ENCODE measurements at places on chromosomes 1 and 21.

GRCh38 chr1:203368624-203369451 lies 17.9 kb upstream of the FMOD start:
- peak; percentile 78 for DNase-seq

- no peak for DNase-seq
Measured at GRCh38 chr21:15943009-15943666, 213.4 kb downstream of the USP25 start.

- no peak for DNase-seq
Measured at GRCh38 chr1:237303929-237304328, 261.9 kb downstream of the RYR2 start.

DNA sequence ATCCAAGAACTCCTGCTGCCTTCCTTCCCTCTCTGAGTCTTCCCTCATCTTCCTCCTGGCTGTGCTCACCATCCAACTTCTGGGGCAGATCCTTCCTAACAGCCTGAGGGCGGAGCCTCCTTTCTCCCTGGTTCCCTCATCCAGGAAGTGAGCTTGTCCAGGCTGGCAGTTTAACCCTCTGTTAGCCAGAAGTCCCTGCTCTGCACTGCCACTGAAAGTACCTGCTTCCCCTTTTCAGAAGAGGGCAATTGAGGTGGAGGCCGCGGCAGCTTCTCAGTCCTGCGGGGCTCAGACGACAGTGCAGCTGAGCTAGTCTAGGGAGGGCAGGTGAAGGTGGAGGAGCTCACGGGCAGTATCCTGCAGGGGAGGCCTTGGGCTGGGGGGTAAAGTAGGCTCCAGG lies 149.1 kb downstream of the FCRL5 start:
- DNase-seq, result no peak

- DNase-seq, result peak; percentile 77
Measured at GRCh38 chr1:154419620-154420571, 14.8 kb downstream of the IL6R start.

GRCh38 chr21:17784604-17785402 lies 34.4 kb downstream of the C21orf91 start:
- DNase-seq, result no peak

DNA sequence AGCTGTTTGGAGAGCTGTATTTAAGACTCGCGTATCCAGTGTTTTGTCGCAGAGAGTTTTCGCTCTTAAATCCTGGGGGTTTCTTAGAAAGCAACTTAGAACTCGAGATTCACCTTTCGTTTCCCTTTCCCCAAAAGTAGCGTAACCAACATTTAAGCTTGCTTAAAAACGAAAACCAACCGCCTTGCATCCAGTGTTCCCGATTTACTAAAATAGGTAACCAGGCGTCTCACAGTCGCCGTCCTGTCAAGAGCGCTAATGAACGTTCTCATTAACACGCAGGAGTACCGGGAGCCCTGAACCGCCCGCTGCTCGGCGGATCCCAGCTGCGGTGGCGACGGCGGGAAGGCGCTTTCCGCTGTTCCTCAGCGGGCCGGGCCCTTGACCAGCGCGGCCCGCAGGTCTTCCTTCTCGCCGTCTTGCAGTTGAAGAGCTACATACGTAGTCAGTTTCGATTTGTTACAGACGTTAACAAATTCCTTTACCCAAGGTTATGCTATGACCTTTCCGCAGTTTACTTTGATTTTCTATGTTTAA lies 1.9 kb downstream of the OLIG1 start:
- no peak for DNase-seq

DNA sequence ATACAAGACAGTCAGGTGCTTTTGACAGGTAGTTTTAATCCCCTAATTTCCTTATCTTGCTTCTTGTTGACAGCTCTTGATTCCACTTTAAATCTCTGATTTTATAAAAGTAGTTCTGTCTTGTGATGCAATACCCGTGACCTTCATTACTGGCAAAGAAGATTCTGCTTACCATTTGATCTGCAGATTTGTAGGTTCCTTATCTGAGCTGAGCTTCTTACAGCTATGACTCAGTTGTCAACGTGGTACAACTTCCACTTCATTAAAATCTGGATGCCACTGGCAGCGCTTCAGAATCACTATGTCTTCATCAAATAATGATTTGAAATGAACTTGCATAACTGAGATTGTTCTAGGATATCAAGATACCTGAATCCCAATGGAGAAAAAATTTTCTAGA lies 543.6 kb upstream of the B3GALT2 start:
- DNase-seq, result no peak

DNA sequence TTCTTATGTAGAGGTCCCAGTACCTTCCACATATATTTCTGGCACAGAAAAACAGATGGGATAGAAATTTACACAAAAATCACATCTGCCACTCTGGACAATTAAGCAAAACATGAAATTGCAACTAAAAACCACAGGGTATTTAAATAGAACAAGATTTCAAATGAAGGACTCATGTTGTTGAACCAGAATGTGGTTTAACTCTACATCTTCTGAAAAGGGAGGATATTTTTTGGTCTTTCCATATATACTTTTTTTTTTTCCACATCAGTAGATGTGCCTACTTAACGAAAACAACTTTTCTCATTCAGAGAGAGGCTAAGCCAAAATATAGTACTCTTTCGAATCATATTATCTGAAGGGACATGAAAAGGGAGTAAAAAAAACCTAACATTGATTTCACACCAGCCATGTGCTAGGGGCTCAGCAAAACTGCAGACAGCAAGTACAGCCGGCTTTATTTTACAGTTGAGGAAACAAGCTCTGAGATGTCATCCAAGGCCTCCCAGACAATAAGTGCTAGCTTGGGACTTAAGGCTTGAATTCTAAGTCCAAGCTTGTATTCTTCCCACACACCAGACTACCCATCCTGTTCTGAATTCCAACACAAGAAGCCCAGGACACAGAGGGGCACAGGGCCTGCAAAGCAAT lies 208.9 kb downstream of the PBX1 start:
- DNase-seq, result no peak

DNA sequence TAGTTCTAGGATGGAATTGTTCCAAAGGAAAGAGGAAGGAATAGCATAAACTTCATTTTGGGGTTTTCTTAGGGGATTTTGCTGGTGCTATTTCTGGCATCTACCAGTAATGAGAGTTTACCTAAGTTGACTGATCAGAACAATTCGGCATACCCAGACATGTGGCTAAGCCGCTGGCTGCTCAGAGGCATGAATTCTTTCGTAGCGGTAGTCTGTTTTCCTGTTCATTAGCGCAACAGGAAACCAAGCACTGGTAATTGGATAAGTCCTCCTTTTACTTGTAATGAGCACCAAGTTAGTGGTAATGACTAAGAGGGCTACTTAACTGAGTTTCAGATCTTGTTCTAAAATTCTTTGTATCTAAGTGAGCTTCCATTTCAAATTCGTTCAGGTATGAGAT lies 38.6 kb downstream of the C21orf91 start:
- no peak for DNase-seq

- no peak for DNase-seq
Measured at GRCh38 chr1:245651093-245651492, 496.3 kb downstream of the KIF26B start.

DNA sequence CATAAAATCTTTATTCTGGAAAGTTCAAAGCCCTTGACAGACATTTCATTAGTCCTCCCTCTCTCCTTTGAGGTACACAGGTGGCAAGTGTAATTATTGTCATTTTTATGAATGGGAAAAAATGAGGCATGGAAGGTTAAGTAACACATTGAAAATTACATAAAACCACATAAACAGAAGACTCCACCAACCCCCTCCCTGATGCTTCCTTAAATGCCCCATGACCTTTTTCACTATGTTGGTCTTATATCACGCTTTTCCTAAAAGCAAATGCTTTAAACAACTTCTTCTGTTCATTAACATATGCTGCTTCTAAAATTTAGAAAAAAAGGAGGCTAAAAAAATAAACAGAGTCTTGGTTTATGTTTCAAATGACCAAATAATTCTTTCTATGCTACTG lies 648.4 kb downstream of the PTPRC start:
- DNase-seq, result no peak

GRCh38 chr1:26844424-26845196 lies 18.1 kb downstream of the ZDHHC18 start:
- DNase-seq, result no peak

GRCh38 chr21:46148106-46148505 lies 7.3 kb downstream of the FTCD start:
- DNase-seq, result no peak

DNA sequence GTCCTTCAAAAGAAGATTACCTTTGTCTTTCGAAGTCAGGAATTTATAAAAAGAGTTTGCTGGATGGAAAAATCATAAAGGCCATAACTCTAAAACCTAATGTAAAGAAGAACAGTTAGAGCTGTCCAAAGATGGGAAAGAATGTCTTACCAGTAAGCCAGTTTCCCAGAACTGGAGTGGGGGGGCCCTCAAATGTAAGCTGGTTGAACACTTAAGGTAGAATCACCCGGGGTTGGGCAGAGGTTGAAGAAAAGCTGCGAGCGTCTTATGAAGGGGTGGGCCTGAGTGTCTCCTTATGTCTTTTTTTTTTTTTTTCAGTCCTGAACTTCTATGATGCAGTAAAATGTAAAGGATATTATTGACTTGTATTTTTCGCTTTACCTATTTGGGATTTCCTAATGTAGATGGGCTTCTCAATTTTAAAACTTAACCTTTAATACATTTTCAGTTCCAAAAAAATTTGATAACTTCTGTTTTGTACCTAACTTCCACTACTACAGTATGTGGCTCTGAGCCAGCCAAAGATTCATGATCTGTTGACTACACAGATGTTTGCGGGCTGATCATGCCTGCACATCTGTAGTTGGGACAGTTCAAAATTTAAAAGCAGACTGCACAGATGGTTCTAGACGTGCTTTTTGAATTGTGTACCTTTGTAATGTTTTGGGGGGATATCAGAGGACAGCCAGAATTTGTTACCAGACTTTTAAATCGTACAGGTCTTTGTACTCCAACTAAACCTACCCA lies 43.6 kb downstream of the NFYC start:
- no peak for DNase-seq

GRCh38 chr1:70008660-70009059 lies 196.7 kb downstream of the LRRC40 start:
- no peak for DNase-seq

DNA sequence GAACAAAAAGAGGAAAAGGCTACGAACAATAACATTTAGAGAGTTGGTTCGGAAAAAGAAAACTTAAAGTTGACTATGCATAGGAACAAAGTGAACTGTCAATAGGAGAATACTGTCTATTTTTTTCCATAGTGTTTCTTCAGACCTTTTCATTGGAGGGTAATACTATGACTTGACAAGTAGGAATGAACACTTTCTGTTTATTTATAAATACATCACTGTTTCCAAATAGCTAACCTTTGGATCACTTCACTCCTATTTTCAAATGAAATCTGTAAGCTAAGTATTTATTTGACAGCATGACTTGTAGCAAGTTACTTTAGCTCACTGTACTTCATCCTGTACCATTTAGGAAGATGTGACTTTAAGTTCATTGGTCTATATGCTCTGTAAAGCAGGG lies 221.3 kb downstream of the COL24A1 start:
- no peak for DNase-seq

GRCh38 chr1:188155261-188155660 lies 1326.5 kb downstream of the PLA2G4A start:
- DNase-seq, result no peak

DNA sequence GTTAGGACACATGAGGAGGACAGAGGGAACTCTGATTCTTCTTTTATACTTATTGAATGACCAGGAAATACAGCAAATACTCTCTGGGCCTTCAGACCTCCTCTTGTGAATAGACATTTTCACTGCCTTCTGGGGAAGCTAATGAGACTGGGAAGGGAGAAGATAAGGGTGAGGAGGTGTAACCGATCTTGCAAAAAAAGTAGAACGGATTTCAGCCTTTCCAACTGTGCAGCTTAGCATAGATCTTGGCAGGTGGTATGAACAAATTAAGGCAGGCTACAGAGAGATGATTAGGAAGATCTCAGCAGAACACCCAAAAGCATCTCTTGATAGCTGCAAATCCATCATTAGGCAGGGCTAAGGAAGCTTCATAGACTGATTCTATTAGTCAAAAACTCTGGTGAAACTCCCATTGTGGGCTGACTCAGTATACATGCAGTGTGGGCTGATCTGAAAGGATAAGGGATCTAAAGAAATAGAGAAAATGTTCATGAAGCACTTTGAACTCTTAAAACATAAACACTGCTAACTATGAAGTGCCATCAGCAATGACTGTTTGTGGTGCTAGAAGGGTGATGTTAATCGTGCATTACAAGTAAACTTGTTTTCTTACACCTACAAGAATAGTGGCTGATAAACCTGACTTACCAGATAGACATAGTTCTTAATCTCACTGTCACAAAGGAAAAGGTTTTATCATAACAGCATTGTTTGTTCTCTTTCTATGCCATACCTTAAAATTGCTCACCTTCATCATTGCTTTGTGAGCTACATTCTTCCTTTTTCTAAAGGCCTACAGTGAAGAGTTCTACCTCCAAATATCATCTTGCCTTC lies 85.5 kb upstream of the PALMD start:
- no peak for DNase-seq

GRCh38 chr1:14810595-14811361 lies 212.3 kb downstream of the KAZN start:
- peak; percentile 47 for DNase-seq

- no peak for DNase-seq
Measured at GRCh38 chr1:63756839-63757238, 17.0 kb upstream of the ROR1 start.
